ENCODE measurements at places on chromosomes 6 and 20. TPM values are rescaled to one million over a fixed set of nuclear protein-coding genes. Genes with fewer than 3 reads are reported as not detected.

The HAO1 gene
- total RNA-seq: not detected

The BPIFB2 gene
- total RNA-seq: not detected

The TRIM15 gene
- total RNA-seq: not detected

The F13A1 gene
- total RNA-seq: under 0.01 TPM

The ITCH gene
- total RNA-seq: 117 TPM

The NR2E1 gene
- total RNA-seq: not detected

The BAG2 gene
- total RNA-seq: 26.5 TPM

The GPR6 gene
- total RNA-seq: not detected

The JARID2 gene
- total RNA-seq: 9.5 TPM

The CST7 gene
- total RNA-seq: 0.37 TPM

The TP53TG5 gene
- not detected for total RNA-seq

The ECT2L gene
- total RNA-seq: not detected

The ANGPT4 gene
- not detected for total RNA-seq

The CRYBG1 gene
- total RNA-seq: 27.7 TPM

The RAET1G gene
- total RNA-seq: 0.44 TPM

The PTCRA gene
- not detected for total RNA-seq

The POPDC3 gene
- 23.6 TPM for total RNA-seq

The AGPAT4 gene
- 10.9 TPM for total RNA-seq

The FUT9 gene
- total RNA-seq: not detected

The NRSN2 gene
- 44.0 TPM for total RNA-seq

The SYCP2L gene
- not detected for total RNA-seq

The GRM1 gene
- not detected for total RNA-seq

The KIF25 gene
- total RNA-seq: not detected

The MDN1 gene
- total RNA-seq: 32.5 TPM

The LY86 gene
- total RNA-seq: not detected

The ZC2HC1B gene
- not detected for total RNA-seq

The LST1 gene
- total RNA-seq: not detected

The LGSN gene
- not detected for total RNA-seq

The HLA-E gene
- 211 TPM for total RNA-seq

The UST gene
- 27.1 TPM for total RNA-seq
